ENCODE measurements at places on chromosomes 1 and 21.

- DNase-seq, result peak; percentile 32
Observed at GRCh38 chr1:18805925-18806849, 53.3 kb downstream of the TAS1R2 start.

- no peak for DNase-seq
Observed at GRCh38 chr1:53306168-53306567, 21.7 kb downstream of the LRP8 start.

- no peak for DNase-seq
Observed at GRCh38 chr1:233598891-233599541, 14.9 kb upstream of the KCNK1 start.

- no peak for DNase-seq
Observed at GRCh38 chr1:87763483-87763882, 434.8 kb downstream of the LMO4 start.

DNA sequence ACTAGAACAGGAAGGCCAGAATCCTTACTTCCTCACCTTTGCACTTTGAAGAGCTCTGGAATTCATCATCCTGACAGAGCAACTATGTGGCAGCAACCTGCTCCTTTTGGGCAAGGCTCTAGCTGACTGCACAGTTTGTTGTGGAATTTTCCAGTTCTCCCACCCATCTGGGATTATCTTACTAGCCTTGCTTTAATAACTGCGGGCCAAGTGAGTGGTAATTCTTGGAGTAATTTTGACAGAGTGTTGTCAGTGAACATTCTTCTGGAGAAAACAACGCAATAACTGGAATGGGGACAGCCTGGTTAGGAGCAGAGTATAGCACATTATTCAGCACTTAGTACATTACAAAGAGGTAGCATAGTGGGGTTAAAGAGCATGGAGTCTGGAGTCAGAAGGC, 75.3 kb downstream of the NTMT2 start:
- DNase-seq, result no peak

GRCh38 chr1:199067483-199067882, 428.6 kb downstream of the PTPRC start:
- no peak for DNase-seq

DNA sequence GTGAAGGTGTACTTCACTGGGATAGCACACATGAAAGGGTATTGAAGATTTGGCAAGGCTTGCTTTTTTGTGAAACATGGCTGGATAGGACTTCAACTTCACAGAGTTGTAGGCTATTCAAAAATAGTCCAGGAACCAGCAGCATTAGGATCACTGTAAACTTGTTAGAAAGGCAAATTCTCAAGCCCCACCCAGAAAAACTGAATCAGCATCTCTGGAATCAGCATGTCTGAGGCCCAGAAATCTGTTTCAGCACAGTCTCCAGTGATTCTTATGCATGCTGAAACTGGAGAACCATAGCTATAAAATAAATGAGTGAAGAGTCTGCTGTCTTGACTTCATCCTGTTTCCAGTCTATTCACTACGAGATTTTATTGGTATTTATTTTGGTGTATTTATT, 8.1 kb upstream of the KRTAP21-3 start:
- no peak for DNase-seq

GRCh38 chr1:86380257-86380861, 15.8 kb downstream of the ODF2L start:
- DNase-seq, result no peak

- DNase-seq, result no peak
Observed at GRCh38 chr1:170590921-170591705, 59.1 kb downstream of the GORAB start.

GRCh38 chr21:25561668-25562641, 45.3 kb downstream of the MRPL39 start:
- DNase-seq, result no peak

GRCh38 chr1:12170263-12170671, 3.5 kb downstream of the TNFRSF1B start:
- DNase-seq, result no peak

- DNase-seq, result no peak
Observed at GRCh38 chr1:185936641-185937040, 202.4 kb downstream of the HMCN1 start.

DNA sequence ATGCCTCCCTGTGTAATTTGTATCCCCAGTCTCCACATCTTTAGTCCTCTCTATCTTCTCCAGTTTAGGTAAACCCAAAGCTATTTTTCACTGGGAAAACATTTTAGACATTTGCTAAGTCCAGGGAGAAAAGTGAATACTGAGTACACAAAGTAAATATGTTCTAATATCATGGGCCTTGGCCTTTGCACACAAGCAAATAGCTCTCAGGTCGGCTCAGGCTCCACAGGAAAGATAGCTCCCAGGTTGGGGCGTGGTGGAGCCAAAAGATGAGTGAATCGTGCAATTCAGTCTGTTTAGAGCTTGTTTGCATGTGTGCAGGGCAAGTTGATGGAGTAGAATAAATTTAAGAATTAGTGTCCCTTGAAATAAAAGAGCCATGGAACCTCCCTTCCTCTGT, 7.9 kb downstream of the RGSL1 start:
- DNase-seq, result no peak

- DNase-seq, result no peak
Observed at GRCh38 chr1:36411674-36412648, 14.3 kb upstream of the LSM10 start.

DNA sequence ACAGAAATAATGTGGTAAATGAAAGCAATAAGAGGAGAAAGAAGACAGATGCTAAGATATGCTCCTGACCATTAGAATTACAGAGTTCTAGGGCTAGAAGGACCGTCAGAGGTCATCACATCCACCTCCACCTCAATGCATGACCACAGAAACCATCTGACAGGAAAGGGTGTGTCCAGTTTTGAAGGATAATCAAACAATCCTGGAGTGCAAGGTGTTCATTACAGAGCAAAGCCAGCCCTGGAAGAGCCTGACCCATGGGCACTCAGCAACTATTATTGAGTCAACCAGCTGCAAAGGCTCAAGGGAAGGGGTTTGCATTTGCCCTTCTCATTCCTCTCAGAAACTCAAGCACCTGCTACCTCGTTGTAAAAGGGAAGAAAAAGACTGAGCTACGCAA, 46.4 kb downstream of the TOR1AIP2 start:
- no peak for DNase-seq

- DNase-seq, result no peak
Observed at GRCh38 chr1:36400825-36401601, 3.3 kb upstream of the LSM10 start.

- DNase-seq, result no peak
Observed at GRCh38 chr1:3590951-3591865, 20.1 kb downstream of the MEGF6 start.

DNA sequence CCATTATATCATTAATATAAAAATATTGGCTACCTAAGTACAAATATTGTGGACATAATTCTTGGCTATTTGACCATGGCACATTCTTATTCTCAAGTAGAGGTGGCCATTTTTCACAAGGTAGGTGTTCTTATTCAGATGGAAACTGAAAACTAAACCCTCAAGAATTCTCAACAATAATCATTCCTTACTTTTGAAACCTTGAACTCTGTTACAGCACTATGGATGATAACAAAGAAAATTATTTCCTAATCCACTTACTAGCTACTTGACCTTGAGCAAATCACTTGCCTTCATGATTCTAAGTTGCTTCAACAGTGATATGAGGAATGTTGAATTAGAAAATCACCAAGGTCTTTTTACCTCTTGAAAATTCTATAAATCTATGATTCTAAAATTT, 482.2 kb downstream of the PTPRC start:
- DNase-seq, result no peak

GRCh38 chr1:94790246-94790645, 29.9 kb upstream of the SLC44A3 start:
- no peak for DNase-seq

- no peak for DNase-seq
Observed at GRCh38 chr1:203152158-203153034, 23.2 kb downstream of the MYBPH start.

DNA sequence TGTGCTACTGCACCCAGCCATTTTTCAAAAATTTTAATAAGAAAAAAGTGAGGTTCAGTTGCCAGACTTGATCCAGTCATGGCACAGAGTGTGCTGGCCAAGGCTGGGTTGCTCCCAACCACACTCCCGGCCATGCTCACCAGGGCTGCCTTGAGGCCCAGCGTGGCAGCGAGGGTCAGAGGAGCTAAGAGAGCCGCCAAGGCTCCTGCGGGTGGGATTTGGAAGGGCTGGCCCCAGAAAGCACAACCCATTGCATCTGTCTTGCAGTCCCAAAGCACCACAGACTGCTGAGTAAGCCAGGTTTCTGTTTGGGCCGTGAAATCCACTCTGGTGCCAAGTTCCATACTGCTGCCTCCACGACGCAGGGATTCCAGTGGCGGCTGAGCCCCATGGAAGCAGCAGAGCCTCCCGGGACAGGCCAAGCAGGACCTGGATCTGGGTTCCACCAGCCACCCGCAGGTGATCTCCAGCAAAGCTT, 22.6 kb downstream of the ZBTB17 start:
- no peak for DNase-seq

All from 8988T (cell line).